ENCODE measurements at places on chromosomes 4 and X.

- no peak for DNase-seq
Measured at GRCh38 chr4:175443547-175443946, 368.5 kb downstream of the GPM6A start.

- peak; percentile 67 for DNase-seq
Measured at GRCh38 chr4:3203971-3204431, 45.0 kb upstream of the MSANTD1 start.

DNA sequence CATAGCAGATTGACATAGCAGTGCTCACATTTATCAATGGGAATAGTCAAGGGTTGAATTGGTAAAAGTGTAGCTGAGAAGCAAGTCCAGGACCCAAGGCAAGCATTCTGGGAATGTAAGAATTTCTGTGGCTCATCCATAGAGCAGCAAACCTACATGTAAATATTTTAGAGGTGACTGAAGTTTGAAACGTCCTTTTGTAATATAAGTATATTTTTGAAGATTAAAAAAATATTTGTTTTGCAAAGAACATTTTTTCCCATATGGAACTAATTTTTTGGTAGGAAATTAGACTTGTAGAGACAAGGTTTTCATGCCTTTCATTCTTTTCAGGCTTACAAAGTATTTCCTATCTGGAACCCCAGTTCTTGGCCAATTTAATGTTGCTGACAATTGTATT is 104.0 kb downstream of the TEX13A start:
- DNase-seq = no peak

DNA sequence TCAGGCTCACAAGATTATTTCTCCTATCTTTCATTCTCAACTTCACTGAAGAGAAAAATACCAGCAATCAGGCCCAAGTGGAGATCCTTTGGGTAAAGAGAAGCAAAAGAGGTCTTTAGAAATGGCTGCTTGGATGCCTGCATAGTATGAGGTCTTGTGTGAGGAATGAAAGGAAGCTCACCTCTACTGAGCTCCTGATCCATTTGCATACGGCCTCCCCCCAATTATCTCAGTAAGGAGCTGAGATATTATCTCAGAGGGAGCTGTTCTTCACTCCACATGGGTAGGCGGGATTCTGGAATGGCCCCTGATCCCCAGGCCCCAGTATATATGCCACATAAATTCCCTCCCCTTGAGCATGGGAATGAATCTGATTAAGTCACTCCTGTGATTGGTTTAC is 75.8 kb downstream of the EVC2 start:
- no peak for DNase-seq

DNA sequence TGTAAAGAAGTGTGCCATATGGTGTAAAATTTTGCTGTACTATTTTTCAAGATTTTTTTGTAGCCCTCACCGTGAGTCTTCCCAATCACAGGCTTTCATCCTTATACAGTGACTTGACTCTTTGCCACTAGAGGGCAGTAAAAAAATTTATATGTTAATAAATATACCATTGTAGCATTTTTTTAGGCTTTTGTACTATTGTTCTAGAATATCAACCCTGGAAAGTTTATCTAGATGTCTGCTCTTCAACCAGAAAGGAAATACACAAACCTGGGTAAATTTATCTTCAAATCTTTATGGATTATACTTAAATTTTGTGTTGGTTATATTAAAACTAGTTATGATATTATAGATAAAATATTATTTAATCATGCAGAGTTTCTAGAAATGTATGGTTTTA is 235.3 kb downstream of the TENM3 start:
- no peak for DNase-seq

DNA sequence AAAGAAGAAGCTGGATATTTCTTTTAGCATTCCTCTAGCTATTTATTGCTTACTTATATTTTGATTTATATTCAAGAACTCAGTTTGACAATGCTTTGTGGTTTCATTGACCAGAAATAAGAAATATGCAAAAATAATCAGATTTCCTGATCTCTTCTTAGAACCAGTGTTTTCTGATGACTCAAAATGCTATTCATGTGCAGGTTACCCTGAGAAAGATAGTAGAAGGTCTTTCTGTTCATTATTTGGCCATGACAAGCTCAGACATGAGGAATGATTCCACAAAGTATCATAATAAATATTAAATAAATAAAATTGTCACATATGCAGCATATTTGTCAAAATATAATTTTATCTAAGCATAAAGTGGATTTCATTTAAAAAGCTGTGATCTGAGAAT is 24.1 kb downstream of the ADH7 start:
- DNase-seq = no peak

- DNase-seq = no peak
Measured at GRCh38 chr4:21769404-21770147, 179.0 kb downstream of the KCNIP4 start.

GRCh38 chr4:188683571-188683970 is 544.3 kb downstream of the TRIML1 start:
- DNase-seq = no peak

GRCh38 chrX:12563121-12563520 is 228.1 kb upstream of the PRPS2 start:
- DNase-seq = no peak

GRCh38 chrX:39815631-39816030 is 282.1 kb downstream of the BCOR start:
- DNase-seq = no peak

DNA sequence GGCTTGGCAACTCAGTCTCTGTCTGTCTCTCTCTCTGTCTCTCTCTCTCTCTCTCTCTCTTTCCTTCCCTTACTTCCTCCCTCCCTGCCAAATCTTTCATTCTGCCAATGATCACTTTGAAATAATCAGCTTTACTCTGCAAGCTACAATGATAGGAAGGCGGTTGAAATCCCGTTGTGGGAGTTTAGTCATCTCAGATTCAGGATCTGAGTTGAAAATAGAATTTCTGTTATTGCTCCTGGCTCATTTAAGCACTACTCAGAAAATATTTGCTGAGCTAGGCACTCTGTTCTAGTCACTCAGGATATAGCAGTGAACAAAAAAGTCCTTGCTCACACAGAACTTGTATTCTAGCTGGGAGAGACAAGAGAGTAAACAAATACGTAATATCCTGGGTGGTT is 56.3 kb upstream of the DCTD start:
- DNase-seq = no peak
